ENCODE measurements at places on chromosomes 12 and 14. TPM values are rescaled to one million over a fixed set of nuclear protein-coding genes. Genes with fewer than 3 reads are reported as not detected.

The DNAJC22 gene
- not detected for total RNA-seq

DNA sequence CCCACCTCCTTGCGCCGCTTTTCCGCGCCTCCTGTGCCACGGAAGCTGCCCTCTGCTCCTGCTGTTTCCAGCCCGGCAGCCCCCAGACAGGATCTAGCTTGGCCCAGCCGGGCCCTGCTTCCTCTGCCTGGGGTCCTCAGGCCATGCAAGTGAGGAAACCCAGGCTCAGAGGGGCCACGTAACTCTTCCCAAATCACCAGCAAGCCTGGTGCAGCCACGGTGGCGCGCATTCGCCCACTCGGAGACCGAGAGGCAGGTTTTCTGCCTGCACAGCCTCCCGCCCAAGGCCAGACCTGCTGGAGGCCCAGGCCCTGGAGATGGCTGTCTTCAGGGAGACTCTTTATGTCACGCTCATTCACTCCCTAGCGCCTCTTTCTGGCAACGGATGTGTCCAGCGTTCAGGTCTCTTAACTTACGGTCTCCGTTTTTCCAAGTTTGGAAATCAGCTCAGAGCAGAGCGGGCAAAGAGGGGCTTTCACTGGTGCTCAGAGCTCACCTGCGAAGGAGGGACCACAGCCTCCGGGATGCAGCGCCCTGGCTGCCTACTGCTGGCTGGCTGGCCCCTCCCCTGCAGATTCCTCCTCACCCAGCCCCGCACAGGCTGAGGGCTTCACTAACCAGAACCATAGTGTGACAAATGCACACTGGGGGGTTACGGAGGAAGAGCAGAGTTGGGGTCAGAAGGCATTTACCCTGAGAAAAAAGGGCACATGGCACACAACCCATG is 20.6 kb upstream of the CEP170B start:
- peaks cover 14% of the 10 kb centered on the region for H3K27me3 ChIP-seq
- DNase-seq, result peak; percentile 61
- no peak overlapping the region for H3K27ac ChIP-seq
- H3K36me3 ChIP-seq, result no peaks in the 10 kb centered on the region
- peaks cover 19% of the 10 kb centered on the region for H3K4me1 ChIP-seq

DNA sequence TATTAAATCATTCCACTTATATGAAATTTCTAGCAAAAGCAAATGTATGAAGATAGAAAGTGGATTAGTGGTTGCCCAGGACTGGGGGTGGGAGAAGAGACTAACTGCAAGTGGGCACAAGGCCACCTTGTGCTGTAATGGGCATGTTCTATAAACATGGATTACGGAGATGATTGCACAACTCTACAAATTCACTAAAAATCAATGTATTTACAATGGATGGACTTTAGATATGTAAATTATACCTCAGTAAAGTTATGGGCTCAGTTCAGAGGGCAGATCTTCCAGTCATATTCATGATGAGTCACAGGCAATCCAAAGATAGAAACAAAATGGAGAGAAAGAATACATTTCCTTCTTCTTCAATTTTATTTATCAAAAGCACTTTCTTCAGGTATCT is 173.9 kb downstream of the NDUFA12 start:
- H3K27me3 ChIP-seq, result no peaks in the 10 kb centered on the region
- no peak overlapping the region for H3K4me3 ChIP-seq
- H3K36me3 ChIP-seq, result no peaks in the 10 kb centered on the region
- H3K27ac ChIP-seq, result no peak overlapping the region

DNA sequence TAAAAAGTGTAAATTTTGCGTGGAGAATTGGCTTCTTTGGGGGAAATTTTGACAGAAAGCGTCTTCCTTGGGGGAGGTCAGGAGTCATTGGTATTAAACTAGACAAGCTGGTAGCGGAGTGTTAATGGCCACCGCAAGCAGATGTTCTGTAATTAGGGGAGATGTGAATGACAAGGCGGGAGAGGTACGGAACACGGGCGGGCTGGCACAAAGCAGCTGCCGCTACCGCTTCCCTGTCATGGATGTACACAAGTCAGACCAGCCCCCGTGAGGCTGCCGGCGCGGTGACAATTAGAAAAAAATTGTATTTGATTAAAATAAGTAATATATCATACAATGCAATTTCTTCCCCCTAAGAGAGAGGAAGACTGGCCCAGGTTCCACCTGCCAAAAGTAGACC is 501.6 kb downstream of the VRK1 start:
- no peak for DNase-seq
- H3K27ac ChIP-seq, result no peak overlapping the region
- H3K4me3 ChIP-seq, result no peak overlapping the region
- H3K36me3 ChIP-seq, result no peaks in the 10 kb centered on the region
- no peaks in the 10 kb centered on the region for H3K27me3 ChIP-seq

DNA sequence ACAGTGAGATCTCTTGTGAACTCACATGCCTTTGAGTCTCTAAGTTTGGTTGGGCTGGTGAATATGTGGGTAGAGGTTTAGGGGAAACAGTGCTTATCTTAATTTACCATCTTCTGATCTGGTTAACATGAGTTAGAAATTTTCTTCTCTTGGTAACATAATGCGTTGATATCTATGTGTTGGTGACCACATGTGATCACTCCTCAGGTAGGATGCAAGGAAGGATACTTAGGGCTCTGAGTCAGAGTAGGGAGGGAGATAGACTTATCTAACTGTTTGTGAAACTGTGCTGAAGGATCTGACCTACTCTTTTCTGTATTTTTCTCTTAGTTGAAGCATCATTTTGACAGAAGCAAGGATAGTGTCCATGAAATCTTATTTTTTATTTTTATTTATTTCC is 23.1 kb downstream of the FAM234B start:
- no peaks in the 10 kb centered on the region for H3K36me3 ChIP-seq
- DNase-seq, result no peak
- H3K4me1 ChIP-seq, result no peaks in the 10 kb centered on the region
- no peak overlapping the region for H3K27ac ChIP-seq
- no peaks in the 10 kb centered on the region for H3K27me3 ChIP-seq
- no peak overlapping the region for H3K4me3 ChIP-seq

DNA sequence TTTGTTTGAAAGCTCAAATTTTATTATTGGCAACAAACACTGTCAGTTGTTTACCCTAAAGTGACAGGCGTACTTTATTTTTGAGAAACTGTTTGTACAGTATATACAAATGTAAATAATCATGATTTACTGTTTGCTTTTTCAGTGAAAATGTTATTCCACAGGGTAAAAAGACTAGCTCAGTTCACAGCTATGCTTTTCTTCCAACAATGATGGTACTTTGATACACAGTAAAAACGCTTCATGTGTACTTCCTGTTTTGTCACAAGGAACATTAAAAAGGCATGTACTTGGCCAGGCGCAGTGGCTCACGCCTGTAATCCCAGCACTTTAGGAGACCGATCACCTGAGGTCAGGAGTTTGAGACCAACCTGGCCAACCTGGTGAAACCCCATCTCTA is 53.7 kb downstream of the MON2 start:
- H3K4me3 ChIP-seq, result no peak overlapping the region
- no peaks in the 10 kb centered on the region for H3K4me1 ChIP-seq
- DNase-seq, result no peak
- H3K27ac ChIP-seq, result no peak overlapping the region

DNA sequence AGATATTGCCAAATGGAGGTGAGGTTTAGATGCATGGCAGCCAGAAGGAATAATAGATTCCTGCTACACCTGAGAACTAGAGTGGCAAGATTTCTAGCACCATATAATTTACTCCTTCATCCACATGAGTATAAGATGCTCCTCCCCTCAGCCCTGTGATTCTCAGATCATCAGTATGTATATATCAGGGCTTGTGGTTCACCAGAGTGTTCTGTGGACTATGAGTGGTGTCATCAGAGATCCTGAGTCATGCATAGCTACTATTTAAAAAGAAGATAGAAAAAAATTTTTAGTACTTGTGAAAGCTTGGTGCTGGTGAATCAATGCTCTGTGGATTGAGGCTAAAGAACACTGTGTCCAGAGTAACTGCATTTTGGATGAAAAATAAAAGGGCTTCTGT is 285.9 kb downstream of the BMP4 start:
- no peak overlapping the region for H3K4me3 ChIP-seq
- no peaks in the 10 kb centered on the region for H3K36me3 ChIP-seq
- H3K4me1 ChIP-seq, result no peaks in the 10 kb centered on the region
- no peak overlapping the region for H3K27ac ChIP-seq

- no peaks in the 10 kb centered on the region for H3K27me3 ChIP-seq
- H3K36me3 ChIP-seq, result no peaks in the 10 kb centered on the region
- H3K4me3 ChIP-seq, result no peak overlapping the region
- DNase-seq, result no peak
Measured at GRCh38 chr14:64602826-64603225, 53.1 kb downstream of the PPP1R36 start.

The SERPINA4 gene
- not detected for total RNA-seq

GRCh38 chr14:28773176-28773575 is 6.6 kb downstream of the FOXG1 start:
- H3K36me3 ChIP-seq, result no peaks in the 10 kb centered on the region
- H3K4me3 ChIP-seq, result no peak overlapping the region
- peaks cover 100% of the 10 kb centered on the region for H3K27me3 ChIP-seq
- no peaks in the 10 kb centered on the region for H3K4me1 ChIP-seq
- H3K27ac ChIP-seq, result no peak overlapping the region
- no peak for DNase-seq

The PRR13 gene
- total RNA-seq, result 54.8 TPM

The RHEBL1 gene
- total RNA-seq, result not detected

GRCh38 chr14:24317141-24317928 is 6.0 kb downstream of the LTB4R start:
- H3K4me3 ChIP-seq, result no peak overlapping the region
- peaks cover 57% of the 10 kb centered on the region for H3K27me3 ChIP-seq
- DNase-seq, result no peak
- no peaks in the 10 kb centered on the region for H3K36me3 ChIP-seq
- H3K27ac ChIP-seq, result no peak overlapping the region
- no peaks in the 10 kb centered on the region for H3K4me1 ChIP-seq

- no peaks in the 10 kb centered on the region for H3K36me3 ChIP-seq
- no peaks in the 10 kb centered on the region for H3K27me3 ChIP-seq
- no peak overlapping the region for H3K27ac ChIP-seq
- no peaks in the 10 kb centered on the region for H3K4me1 ChIP-seq
- H3K4me3 ChIP-seq, result no peak overlapping the region
Measured at GRCh38 chr14:66383257-66383656, 102.9 kb upstream of the CCDC196 start.

DNA sequence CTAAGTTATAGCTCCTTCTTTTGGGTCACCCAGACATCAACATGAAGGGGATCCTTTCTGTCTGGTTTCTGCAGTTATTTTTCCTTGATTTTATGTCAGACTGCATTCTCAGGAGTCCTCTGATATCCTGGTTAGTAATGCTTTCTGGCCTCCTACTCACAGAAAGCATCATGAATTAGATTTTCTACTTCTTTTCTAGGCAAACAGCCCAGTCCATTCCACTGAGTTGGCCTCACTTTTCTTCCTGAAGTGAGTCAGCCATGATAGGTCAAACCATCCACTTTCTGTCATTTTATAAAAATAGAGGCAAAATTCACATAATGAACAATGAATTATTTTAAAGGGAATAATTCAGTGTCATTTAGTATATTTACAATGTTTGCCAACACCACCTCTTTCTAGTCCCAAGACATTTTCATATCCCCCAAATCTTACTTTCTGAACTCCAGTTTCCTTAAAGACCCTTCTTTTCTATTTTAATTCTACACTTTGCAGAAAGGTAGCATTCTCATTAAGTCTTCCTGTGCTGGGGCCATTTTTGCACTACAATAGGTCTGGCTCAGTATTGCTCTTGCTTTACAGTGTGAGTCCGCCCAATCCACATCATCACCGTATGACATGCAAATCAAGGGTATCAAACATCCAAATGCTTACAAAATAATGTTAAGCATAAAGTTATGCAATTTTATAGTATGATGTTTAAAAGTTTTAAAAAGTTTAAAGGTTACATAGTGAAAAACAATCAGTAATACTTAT is 95.1 kb downstream of the UNC79 start:
- no peaks in the 10 kb centered on the region for H3K27me3 ChIP-seq
- no peak for DNase-seq
- H3K4me1 ChIP-seq, result no peaks in the 10 kb centered on the region
- H3K27ac ChIP-seq, result no peak overlapping the region
- H3K4me3 ChIP-seq, result no peak overlapping the region

GRCh38 chr12:131603939-131604795 is 106.7 kb upstream of the SFSWAP start:
- H3K4me3 ChIP-seq, result no peak overlapping the region
- H3K4me1 ChIP-seq, result no peaks in the 10 kb centered on the region
- no peak for DNase-seq
- peaks cover 13% of the 10 kb centered on the region for H3K27me3 ChIP-seq
- H3K27ac ChIP-seq, result no peak overlapping the region
- H3K36me3 ChIP-seq, result no peaks in the 10 kb centered on the region

DNA sequence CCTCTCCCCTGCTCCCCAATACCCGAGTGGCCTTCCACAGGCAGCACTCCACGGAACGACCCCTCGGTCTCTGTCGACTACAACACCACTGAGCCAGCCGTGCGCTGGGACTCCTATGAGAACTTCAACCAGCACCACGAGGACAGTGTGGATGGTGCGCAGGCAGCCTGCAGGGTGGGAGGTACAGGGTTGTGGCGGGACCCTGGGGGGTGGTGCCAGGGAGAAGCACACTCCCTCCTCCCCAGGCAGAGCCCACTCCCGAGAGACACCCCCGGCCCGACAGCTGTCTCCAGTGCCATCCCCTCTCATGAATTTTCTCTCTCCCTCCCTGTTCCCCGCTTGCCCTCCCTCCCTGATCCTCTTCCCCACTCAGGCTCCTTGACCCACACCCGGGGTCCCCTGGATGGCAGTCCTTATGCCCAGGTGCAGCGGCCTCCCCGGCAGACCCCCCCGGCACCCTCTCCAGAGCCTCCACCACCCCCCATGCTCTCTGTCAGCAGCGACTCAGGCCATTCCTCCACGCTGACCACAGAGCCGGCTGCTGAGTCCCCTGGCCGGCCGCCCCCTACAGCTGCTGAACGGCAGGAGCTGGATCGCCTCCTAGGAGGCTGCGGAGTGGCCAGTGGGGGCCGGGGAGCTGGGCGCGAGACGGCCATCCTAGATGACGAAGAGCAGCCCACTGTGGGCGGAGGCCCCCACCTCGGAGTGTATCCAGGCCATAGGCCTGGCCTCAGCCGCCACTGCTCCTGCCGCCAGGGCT is 9.0 kb downstream of the TNS2 start:
- peak overlapping the region; percentile 53 for H3K27ac ChIP-seq
- peaks cover 8% of the 10 kb centered on the region for H3K36me3 ChIP-seq
- no peak overlapping the region for H3K4me3 ChIP-seq

- no peaks in the 10 kb centered on the region for H3K4me1 ChIP-seq
- no peaks in the 10 kb centered on the region for H3K36me3 ChIP-seq
- H3K4me3 ChIP-seq, result no peak overlapping the region
Measured at GRCh38 chr12:153080-153746, 60.7 kb downstream of the SLC6A12 start.

The ALG10 gene
- 7.9 TPM for total RNA-seq

- no peak overlapping the region for H3K27ac ChIP-seq
- no peaks in the 10 kb centered on the region for H3K4me1 ChIP-seq
- no peaks in the 10 kb centered on the region for H3K27me3 ChIP-seq
Measured at GRCh38 chr14:70282666-70283065, 76.8 kb downstream of the COX16 start.

The LRIG3 gene
- total RNA-seq, result 67.9 TPM

The REM2 gene
- total RNA-seq, result 0.81 TPM

GRCh38 chr12:92524489-92524888 is 178.3 kb upstream of the PLEKHG7 start:
- no peak overlapping the region for H3K4me3 ChIP-seq
- no peaks in the 10 kb centered on the region for H3K27me3 ChIP-seq
- DNase-seq, result no peak

The NELL2 gene
- total RNA-seq, result 11.1 TPM

The RAB15 gene
- total RNA-seq, result 11.6 TPM

The ALX1 gene
- 0.33 TPM for total RNA-seq

GRCh38 chr12:84994426-84994825 is 41.7 kb downstream of the TSPAN19 start:
- H3K27me3 ChIP-seq, result no peaks in the 10 kb centered on the region

- no peak overlapping the region for H3K4me3 ChIP-seq
- H3K4me1 ChIP-seq, result no peaks in the 10 kb centered on the region
- H3K36me3 ChIP-seq, result no peaks in the 10 kb centered on the region
- no peak overlapping the region for H3K27ac ChIP-seq
- DNase-seq, result no peak
Measured at GRCh38 chr14:44462381-44462780, 44.7 kb downstream of the FSCB start.
